Articular chondrocyte of knee joint (primary cell): ENCODE measurements at places on chromosomes 16 and 17. TPM values are rescaled to one million over a fixed set of nuclear protein-coding genes. Genes with fewer than 3 reads are reported as not detected.

The NPIPB9 gene
- 6.1 and 6.7 TPM in 2 replicates for total RNA-seq

The ARHGDIG gene
- 0.22 TPM in 1 of 2 replicates, not detected in the other for total RNA-seq

The CCL7 gene
- 3.9 and 6.0 TPM in 2 replicates for total RNA-seq

The CDH13 gene
- 93.0 and 95.6 TPM in 2 replicates for total RNA-seq

The C1QL1 gene
- total RNA-seq, result 1.1 and 2.4 TPM in 2 replicates
